Breast epithelium (tissue), 4 donors: ENCODE measurements at places on chromosomes 11 and 22. TPM values are rescaled to one million over a fixed set of nuclear protein-coding genes. Genes with fewer than 3 reads are reported as not detected.

The PGA4 gene
- not detected for total RNA-seq

The OR52D1 gene
- not detected for total RNA-seq

The GPHA2 gene
- total RNA-seq = not detected

- no peaks in the 10 kb centered on the region for H3K4me1 ChIP-seq
- H3K27ac ChIP-seq = no peak overlapping the region
- no peaks in the 10 kb centered on the region for H3K36me3 ChIP-seq
- DNase-seq = no peak
- no peaks in the 10 kb centered on the region for H3K27me3 ChIP-seq
Observed at GRCh38 chr11:75435571-75435925, 2.5 kb upstream of the KLHL35 start.
